Heart right ventricle (tissue), 16 donors: ENCODE measurements at places on chromosomes 4 and X.

DNA sequence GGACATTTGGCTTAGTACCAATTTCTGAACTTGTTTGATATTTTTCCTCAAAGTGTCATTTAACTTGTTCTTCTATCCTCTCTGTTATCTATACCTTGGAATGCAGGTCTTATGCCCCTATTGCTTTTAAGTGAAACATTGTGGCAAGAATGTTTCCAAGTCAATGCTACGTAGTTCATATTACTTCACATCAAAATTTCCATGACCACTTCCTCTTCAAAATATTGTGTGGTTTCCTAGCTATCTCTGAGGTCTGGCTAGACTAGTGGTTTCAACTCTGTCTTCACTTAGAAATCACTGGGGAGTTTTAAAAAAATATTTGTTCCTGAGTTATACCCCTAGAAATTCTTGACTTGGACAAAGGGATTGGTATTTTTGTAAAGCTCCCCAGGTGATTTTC is 20.2 kb upstream of the RASGEF1B start:
- DNase-seq = no peak

- no peak for DNase-seq
Measured at GRCh38 chrX:72305286-72306084, at the start of gene CITED1. Gene CITED1 (minus strand): TSS chrX:72305914. CDS start chrX:72302869, 3,045 bp downstream.

DNA sequence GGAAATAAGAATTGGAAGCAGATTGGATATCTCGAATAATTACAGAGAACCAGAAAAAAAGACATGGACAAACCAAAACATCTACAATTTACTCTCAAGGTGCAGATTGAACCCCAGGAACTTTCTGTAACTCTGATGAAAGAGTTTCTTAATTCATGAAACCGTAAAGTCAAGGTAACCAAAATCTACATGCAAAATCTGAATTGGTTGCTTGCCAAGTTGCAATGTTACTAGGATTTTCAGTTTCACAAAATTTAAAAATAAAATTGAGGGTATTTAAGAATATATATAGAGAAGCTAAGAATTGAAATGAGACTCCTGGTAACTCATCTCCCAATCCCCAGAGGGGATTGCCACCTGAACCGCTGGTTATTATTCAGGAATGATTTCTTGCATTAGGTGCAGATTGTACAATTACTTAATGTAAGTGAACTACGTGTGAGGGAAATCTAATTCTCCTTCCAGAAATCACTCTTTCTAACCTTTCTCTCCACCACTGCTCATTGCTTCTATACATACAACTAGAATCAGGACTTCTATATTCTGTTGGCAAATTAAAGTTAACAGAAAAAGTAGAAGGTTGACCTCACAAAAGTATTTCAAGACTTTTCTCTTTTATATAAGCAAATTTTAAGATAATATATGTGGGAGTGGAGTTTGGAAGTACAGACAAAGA is 221.5 kb upstream of the NDST4 start:
- DNase-seq = no peak

DNA sequence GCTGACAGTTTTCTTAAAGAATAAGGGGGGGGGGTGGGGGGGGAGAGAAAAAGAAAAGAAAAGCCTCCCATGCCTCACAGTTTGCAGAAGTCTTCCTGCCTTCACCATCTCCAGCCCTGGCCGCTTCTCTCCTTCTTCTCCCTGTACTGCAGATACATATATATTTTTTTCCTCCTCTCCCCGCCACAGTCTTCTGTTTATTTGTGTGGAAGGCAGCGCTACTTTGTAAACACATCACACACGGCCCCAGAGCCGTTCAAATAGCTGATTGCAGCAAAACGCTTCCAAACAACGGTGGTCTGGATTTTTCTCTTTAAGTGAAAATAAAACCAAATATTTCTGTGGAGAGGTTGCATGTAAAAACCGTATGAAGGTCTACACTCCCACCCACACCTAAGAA is 732 bp downstream of the NLGN4X start:
- DNase-seq = no peak

- no peak for DNase-seq
Measured at GRCh38 chr4:101886826-101887225, 96.3 kb downstream of the BANK1 start.

DNA sequence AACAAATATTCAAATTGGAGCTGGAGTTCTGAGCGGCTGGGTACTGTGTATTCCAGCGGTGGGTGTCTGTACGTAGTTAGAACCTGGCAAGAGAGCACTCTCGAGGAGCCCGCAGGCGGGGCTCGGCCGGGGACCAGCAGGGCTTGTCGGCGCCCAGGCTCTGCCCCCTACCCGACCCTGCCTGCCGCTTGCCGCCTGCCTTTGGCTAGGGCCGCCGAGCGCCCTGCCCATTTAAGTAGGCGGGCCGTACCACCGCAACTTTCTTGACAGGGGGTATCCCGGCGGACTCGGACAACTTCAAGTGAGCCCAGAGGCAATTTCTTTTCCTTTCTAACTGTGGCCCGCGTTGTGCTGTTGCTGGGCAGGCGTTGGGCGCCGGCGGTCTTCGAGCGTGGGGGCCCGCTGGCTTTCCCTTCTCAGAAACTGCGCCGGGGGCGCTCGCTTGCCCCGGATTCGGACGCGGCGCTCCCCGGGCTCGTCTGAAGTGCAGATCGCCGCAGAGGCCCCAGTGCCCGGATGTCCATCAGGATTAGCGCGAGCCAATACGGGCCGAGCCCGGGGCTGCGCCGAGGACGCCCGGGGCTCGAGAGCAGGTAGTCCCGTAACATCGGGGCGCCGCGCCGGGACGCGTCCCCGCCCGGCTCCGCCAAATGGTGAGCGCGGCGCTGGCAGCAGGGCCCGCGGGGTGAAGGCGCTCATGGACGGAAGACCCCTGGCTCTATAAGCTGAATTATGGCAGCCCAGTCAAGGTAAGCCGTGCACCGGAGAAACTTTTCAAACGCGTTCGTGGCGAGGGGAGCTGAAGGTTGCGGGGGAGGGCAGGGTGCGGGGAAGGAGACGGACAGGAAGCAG is 72.1 kb downstream of the AFF1 start:
- peak; percentile 93 for DNase-seq

DNA sequence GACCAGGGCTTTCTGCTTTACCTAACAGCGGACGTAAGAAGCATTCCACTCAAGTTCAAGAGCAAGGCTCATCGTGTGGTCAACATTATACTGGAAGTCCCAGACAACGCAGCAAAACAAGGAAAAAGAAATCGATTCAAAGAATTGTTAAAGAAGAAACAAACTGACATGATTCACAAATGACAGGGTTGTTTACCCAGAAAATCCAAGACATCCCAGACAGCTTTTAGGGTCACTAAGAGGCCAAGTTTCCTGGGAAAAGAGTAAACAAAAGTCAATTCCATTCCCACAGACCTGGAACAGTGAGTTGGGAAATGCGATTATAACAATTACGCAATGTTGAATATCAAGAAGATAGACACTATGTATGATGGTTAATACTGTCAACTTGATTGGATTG is 21.5 kb upstream of the HTRA3 start:
- DNase-seq = no peak
